CD14-positive monocyte (primary cell): ENCODE measurements at places on chromosomes 11 and 22. TPM values are rescaled to one million over a fixed set of nuclear protein-coding genes. Genes with fewer than 3 reads are reported as not detected.

- DNase-seq, result no peak
Observed at GRCh38 chr11:444396-445144, 2.8 kb upstream of the ANO9 start.

YPEL4 gene
- 0.36 TPM for polyA plus RNA-seq

GRCh38 chr22:48800886-48801607 is 1026.6 kb downstream of the BRD1 start:
- DNase-seq, result no peak

DNA sequence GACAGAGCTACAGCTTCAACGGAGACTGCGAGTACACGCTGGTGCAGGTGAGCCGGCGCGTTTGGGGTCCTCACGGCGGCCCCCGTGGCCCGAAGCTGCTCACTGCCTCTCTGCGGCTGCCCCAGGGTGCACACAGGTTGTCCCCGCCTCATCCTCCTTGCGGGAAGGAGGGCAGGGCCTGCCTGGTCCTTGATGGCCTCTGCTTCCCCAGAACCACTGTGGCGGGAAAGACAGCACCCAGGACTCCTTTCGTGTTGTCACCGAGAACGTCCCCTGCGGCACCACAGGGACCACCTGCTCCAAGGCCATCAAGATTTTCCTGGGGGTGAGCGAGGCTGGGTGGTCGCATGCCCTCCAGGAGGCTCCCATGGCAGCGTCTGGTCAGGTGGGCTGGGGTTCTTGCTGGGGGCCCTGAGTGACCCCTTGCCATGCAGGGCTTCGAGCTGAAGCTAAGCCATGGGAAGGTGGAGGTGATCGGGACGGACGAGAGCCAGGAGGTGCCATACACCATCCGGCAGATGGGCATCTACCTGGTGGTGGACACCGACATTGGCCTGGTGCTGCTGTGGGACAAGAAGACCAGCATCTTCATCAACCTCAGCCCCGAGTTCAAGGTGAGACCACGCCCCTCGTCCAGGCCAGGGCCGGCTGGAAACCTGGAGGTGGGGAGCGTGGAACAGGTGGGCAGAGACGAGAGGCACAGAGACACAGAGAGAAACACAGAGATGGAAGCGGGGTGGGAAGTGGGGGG is 19.4 kb downstream of the MUC5AC start:
- DNase-seq, result no peak

- DNase-seq, result no peak
Observed at GRCh38 chr11:108346451-108346850, 120.9 kb downstream of the C11orf65 start.

- no peak for DNase-seq
Observed at GRCh38 chr11:77029829-77030228, 4.4 kb upstream of the B3GNT6 start.

GRCh38 chr11:18615628-18616392 is 16.2 kb downstream of the MISFA start:
- DNase-seq, result peak; percentile 60

GDPD4 gene
- polyA plus RNA-seq, result not detected

SLC6A5 gene
- polyA plus RNA-seq, result not detected

- no peak for DNase-seq
Observed at GRCh38 chr11:121383716-121384115, 68.4 kb upstream of the SORL1 start.

DNA sequence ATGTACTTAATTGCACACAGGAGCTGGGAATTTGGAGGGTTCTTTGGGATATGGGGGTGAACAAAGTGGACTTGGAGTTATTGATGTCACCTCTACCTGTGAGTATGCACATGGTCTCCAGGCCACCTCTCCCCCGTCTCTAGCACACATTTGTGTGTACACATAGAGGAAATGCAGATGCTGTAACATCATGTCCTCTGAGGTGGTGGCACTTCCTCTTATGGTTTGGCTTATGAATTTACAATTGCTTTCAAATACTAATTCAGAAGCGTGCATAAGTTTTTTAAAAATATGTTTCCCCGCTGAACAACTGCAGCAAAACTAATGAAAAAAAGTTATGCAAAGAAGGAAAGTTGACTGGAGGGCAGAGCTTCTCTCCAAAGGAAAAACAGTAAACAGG is 152.0 kb upstream of the TENM4 start:
- DNase-seq, result no peak

DNA sequence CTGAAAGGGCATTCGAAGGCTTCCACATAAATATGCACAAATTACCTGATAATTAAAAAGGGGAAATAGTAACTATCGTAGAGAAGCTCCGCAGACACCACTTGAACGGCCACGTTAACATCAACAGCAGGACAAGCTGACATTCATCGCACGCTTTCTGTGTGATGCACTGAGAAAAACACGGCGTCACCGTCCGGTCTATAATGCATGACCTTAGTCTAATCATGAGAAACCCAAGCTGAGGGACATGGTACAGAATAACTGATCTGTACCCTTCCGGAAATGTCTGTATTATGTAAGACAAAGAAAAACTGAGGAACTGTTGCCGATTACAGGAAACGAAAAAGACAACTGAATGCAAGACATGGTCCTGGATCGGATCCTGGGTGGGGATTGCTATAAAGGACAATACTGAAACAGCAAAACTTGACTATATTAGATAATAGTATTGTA is 678 bp upstream of the RANGAP1 start:
- DNase-seq, result peak; percentile 83

DNA sequence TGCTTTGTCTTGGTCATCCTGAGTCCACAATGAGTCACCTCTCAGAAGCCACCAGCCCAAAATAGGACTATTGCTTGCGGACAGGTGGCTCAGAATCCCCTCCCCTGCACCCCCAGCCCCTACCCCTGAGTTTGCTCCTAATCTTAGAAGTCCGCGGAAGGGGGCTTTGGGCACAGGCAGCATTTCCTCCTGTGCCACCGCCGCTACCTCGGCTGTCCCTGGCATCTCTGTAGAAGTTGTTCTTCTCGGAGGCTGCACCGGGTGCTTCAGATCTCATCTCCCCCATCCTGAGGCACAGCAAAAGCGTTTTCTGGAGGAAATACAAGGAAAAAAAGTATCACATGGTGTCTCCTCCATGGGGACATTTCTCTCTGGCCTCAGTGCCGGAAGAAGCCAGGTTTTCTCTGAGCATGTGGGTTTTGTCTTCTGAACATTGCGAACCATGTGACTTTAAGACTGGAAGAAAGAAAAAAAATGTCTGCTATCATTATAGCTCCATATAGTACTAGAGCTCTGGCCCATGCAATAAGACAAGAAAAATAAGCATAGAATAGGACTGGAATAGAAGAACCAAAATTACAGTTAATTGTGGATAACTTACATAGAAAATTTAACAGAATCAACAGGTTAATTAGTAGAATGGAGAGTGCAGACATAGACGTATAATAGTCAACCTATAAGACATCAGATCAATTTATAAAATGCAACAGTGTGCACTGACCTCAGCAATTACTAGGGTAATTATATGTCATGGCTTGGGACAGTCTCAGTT is 63.2 kb downstream of the SHISAL1 start:
- no peak for DNase-seq

DNA sequence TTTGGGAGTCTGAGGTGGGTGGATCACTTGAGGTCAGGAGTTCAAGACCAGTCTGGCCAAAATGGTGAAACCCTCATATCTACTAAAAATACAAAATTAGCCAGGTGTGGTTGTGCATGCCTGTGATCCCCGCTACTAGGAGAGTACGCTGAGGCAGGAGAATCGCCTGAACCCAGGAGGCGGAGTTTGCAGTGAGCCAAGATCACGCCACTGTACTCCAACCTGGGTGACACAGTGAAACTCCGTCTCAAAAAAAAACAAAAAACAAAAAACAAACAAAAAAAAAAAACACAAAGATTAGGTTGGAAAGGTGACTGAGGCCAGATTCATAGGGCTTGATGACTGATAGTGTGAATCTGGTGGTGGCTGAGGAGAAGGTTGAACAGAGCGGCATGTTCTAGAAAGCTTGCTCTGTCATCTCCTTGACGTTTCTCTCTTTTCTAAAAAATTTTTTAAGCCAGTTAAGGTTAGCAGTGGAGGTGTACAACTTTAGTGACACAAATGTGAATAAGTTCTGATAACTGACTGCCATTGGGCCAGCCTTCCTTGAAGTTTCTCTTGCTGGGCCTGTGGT is 40.9 kb downstream of the TXN2 start:
- DNase-seq, result no peak

DNA sequence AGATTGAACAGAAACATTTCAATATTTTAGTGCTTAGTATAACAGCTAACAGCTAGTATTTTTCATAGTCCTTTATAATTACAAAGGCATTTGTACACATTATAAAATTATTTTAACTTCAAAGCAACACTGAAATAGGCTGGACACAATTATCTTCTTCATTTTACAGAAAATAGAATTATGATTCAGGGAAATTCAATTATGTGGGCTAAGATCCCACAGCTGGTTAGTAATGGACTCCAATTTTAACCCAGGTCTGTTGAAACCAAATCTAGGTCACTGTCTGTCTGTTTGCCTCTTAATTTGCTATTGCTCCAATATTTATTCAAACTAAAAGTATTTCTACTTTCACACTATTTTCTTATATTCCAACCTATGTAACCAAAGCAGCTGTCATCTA is 154.1 kb upstream of the CTSC start:
- DNase-seq, result no peak

GRCh38 chr11:17381156-17381555 is 7.3 kb downstream of the KCNJ11 start:
- no peak for DNase-seq

SYCE3 gene
- not detected for polyA plus RNA-seq

- peak; percentile 58 for DNase-seq
Observed at GRCh38 chr22:17742527-17742902, 31.8 kb downstream of the BID start.

DNA sequence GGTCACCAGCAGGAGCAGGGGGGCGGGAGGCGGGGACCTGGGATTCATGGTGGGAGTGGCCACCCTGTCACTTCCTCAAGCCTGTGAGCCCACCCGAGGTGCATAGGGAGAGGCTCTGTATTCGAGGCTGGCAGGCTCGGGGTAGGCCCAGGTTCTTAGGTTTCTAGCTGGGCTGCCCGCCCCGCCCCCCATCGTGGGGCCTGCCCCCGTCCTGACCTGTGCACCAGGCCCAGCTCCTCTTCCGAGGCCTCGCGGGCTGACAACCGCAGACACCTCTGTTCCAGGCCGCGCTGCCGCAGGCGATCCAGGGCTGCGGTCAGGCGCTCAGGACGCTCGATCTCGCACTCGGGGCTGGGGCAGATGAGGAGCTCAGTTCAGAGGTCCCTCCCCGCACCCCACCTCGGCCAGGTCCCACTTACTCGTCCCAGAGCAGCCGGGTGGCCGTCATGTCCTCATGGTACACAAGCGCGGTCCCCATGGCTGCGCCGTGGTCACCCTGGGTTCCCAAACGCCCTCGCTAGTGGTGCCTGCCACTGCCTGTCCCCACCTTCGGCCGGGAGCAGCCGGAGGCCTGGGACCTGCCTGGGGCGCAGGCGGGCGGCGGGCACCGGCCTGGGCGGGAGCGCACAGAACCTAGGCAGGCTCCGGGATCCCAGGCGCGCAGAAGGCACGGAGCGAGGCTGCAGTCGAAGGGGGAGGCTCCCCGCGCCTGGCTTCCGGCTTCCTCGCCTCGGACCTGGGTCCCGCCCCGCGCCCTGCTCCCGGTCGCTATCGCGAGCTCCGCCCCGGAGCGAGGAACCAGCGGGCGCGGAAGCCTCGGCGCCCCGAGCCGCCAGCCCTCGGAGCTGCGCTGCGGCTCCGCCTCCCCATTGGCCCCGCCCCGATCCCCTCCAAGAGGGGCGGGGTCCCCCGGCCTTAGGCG is at the start of gene HDAC10:
Gene HDAC10 (minus strand): TSS at position 711 of the 922 bp plus-strand sequence. CDS start 233 bp downstream, at position 478.
- peak; percentile 66 for DNase-seq

SLC22A12 gene
- polyA plus RNA-seq, result not detected in 2 replicates

TUB gene
- not detected in 2 replicates for polyA plus RNA-seq

DNA sequence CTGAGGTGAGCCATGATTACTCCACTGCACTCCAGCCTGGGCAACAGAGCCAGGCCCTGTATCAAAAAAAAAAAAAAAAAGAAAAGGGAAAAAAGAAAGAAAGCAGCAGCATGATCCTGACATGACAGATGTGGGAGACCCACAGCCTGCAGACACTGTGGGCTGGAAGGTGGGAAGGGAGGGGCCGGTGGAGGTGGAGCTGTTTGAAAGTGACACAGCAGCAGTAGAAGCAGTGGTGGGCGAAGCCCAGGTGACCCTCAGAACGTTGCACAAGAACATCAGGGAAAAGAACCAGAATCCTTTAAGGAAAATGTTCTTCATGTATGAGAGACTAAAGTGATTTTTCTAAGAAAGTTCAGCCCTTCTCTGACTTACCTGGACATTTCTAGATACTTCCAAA is 26.3 kb upstream of the SCGB1A1 start:
- no peak for DNase-seq

GRCh38 chr11:119000906-119001305 is 3.0 kb downstream of the CENATAC start:
- no peak for DNase-seq

- no peak for DNase-seq
Observed at GRCh38 chr22:17910561-17911311, 113.6 kb downstream of the MICAL3 start.

GRCh38 chr22:40179526-40179925 is 1.8 kb downstream of the TNRC6B start:
- DNase-seq, result no peak

PARVB gene
- 38.5 and 49.3 TPM in 2 replicates for polyA plus RNA-seq

- no peak for DNase-seq
Observed at GRCh38 chr11:65781962-65782815, 1.4 kb upstream of the AP5B1 start.

DNA sequence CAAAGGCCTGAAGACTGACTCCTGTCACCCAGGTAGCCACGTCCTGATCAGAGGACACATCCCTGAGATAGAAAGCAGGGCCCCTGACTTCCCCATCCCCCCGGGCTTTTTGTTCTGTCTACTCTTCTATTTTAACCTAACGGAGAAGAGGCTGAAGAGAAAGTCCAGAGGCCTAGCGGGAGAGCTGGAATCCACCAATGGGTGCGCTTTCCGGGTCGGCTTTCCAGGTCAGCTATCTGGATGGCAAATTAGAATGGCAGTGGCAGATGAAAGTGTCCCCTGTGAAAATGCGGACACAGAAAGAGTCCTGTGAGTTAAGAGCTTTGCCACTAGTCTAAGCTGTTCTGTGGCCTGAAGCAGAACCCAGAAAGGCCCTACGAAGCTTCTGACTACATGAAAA is 13.1 kb upstream of the SERPING1 start:
- no peak for DNase-seq

- no peak for DNase-seq
Observed at GRCh38 chr11:44398266-44399030, 88.5 kb upstream of the ALX4 start.

CAPN5 gene
- polyA plus RNA-seq, result 0.62 TPM
